ENCODE measurements at places on chromosomes 2 and 18. TPM values are rescaled to one million over a fixed set of nuclear protein-coding genes. Genes with fewer than 3 reads are reported as not detected.

Gene GPD2
- total RNA-seq = 59.7 TPM

Gene MROH2A
- not detected for total RNA-seq

Gene OR6B2
- total RNA-seq = not detected

Gene DSG2
- total RNA-seq = 21.2 TPM

Gene NRP2
- 183 TPM for total RNA-seq

Gene NDC80
- total RNA-seq = 2.2 TPM

Gene POTEC
- 0.36 TPM for total RNA-seq

Gene STEAP3
- 27.4 TPM for total RNA-seq

Gene IL1R1
- 116 TPM for total RNA-seq

Gene NR4A2
- 0.72 TPM for total RNA-seq

Gene ADAM23
- total RNA-seq = 0.29 TPM

Gene TEX44
- total RNA-seq = not detected

GRCh38 chr18:58886864-58887612 is 22.4 kb downstream of the ZNF532 start:
- peak overlapping the region; percentile 46 for H3K4me3 ChIP-seq
- DNase-seq = no peak
- H3K4me1 ChIP-seq = peaks cover 30% of the 10 kb centered on the region

DNA sequence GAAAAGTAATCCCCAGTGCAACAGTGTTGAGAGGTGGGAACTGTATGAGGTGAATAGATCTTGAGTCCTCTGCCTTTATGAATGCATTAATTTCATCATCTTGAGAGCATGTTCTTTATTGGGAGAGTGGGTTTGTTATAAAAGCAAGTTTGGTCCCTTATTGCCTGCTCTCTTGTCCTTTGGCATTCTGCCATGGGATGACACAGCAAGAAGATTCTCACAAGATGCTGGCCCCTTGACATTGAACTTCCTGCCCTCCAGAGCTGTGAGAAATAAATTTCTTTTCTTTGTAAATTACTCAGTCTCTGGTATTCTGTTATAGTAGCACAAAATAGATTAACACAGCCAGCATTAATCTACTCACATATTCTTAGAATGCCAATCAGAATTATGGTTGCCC is 108.6 kb downstream of the EHBP1 start:
- H3K27me3 ChIP-seq = no peaks in the 10 kb centered on the region
- peaks cover 18% of the 10 kb centered on the region for H3K4me1 ChIP-seq
- H3K4me3 ChIP-seq = no peak overlapping the region
- no peaks in the 10 kb centered on the region for H3K36me3 ChIP-seq

GRCh38 chr2:33307659-33308270 is 168.7 kb upstream of the RASGRP3 start:
- H3K27ac ChIP-seq = no peak overlapping the region
- H3K36me3 ChIP-seq = peaks cover 26% of the 10 kb centered on the region
- DNase-seq = no peak
- H3K27me3 ChIP-seq = no peaks in the 10 kb centered on the region

- no peak for DNase-seq
- H3K4me1 ChIP-seq = no peaks in the 10 kb centered on the region
- H3K4me3 ChIP-seq = no peak overlapping the region
These were observed 70.3 kb upstream of the NOSTRIN start for GRCh38 chr2:168732100-168732499.

- peaks cover 58% of the 10 kb centered on the region for H3K4me1 ChIP-seq
These were observed 4.6 kb downstream of the FN1 start for GRCh38 chr2:215431290-215431689.

DNA sequence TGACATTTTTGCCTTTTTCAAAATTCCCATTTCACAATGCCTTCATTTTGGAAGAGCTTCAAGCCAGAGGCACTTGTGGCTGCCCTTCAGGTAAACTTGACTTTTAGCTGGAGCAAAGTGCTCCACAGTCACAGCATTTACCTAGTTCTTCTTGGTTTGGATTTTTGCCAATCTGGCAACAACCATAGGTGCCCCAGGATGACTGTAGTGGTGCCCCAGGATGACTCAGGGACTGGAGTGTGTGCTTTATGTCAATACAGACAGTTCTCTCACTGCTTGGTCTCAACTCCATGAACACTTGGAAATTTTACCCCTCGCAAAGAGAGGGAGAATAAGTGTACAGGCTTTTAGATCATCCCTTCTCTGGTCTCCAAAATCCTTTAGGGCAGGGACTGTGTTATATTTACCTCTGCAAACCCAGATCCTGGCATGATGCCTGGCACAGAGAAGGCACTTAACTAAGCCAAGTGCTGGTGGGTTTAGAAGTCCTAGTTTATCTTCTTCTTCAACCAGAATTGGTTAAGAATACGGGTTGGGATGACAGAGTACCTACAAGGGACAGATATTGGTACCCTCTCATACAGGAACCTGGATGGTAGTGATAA is 15.3 kb upstream of the PTPN4 start:
- peaks cover 3% of the 10 kb centered on the region for H3K27me3 ChIP-seq
- no peak overlapping the region for H3K27ac ChIP-seq
- H3K4me1 ChIP-seq = peaks cover 19% of the 10 kb centered on the region
- no peak overlapping the region for H3K4me3 ChIP-seq
- H3K36me3 ChIP-seq = no peaks in the 10 kb centered on the region

DNA sequence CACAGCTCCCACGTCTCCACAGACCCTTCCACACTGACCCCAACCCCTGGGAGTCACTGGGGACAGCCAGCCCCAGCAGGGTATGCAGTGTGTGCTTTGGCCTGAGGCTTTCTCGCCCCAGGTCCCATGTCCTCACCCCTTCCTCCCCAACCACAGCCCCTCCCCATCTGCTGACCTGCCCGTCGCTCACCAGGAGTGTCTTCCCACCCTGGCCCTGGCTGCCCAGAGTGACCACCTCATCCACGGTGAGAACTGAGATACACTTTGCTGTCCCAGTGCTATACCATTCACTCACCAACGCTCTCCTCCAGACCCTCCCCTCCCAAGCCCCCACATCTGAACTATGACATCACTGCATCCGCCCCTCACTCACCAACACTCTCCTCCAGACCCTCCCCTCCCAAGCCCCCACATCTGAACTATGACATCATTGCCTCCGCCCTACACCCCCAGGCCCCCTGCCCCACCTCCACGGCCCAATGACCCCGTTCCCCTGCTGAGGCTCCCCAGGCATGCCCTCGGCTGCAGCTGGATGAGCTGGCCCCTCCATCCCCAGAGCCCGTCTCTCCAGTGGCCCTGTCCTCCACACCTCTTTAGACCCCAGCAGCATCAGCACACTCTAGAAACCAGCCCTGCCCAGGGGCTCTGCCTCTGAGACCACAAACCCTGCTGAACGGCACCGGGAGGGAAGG is 55.2 kb downstream of the ANKMY1 start:
- no peak overlapping the region for H3K4me3 ChIP-seq
- peak; percentile 60 for DNase-seq
- H3K4me1 ChIP-seq = no peaks in the 10 kb centered on the region
- no peak overlapping the region for H3K27ac ChIP-seq
- no peaks in the 10 kb centered on the region for H3K36me3 ChIP-seq
- no peaks in the 10 kb centered on the region for H3K27me3 ChIP-seq

DNA sequence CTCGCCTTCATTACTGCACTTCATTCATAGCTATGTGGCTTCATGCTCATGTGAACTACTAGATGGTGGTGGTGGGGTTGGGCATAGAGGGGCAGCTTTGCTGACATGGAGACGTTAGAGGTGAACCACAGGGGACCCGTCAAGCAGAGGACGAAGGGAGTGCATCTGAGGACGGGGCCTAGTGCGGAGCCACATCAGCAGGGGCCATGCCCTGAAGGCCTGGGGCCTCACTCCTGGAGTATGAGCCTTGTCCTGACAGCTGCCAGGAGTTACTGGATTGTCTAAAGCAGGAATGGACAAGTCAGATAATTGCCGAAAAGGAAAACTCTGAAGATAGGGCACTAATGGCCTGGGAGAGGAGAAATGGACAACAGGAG is 36.4 kb downstream of the KCNF1 start:
- H3K4me3 ChIP-seq = no peak overlapping the region
- H3K27ac ChIP-seq = no peak overlapping the region
- no peaks in the 10 kb centered on the region for H3K36me3 ChIP-seq
- peaks cover 13% of the 10 kb centered on the region for H3K4me1 ChIP-seq

- H3K27me3 ChIP-seq = no peaks in the 10 kb centered on the region
- no peak overlapping the region for H3K4me3 ChIP-seq
- H3K27ac ChIP-seq = no peak overlapping the region
- H3K36me3 ChIP-seq = no peaks in the 10 kb centered on the region
- DNase-seq = no peak
These were observed 233.0 kb downstream of the ACTR3 start for GRCh38 chr2:114122930-114123329.

- no peak for DNase-seq
- H3K36me3 ChIP-seq = no peaks in the 10 kb centered on the region
- H3K4me1 ChIP-seq = no peaks in the 10 kb centered on the region
- H3K4me3 ChIP-seq = no peak overlapping the region
- H3K27me3 ChIP-seq = no peaks in the 10 kb centered on the region
These were observed 54.5 kb upstream of the ACMSD start for GRCh38 chr2:134783912-134784311.

- H3K4me1 ChIP-seq = no peaks in the 10 kb centered on the region
- no peak overlapping the region for H3K27ac ChIP-seq
- no peaks in the 10 kb centered on the region for H3K36me3 ChIP-seq
- peak overlapping the region; percentile 47 for H3K4me3 ChIP-seq
These were observed 12.0 kb downstream of the TMEM163 start for GRCh38 chr2:134706587-134707329.

- no peak overlapping the region for H3K27ac ChIP-seq
- DNase-seq = peak; percentile 48
- H3K27me3 ChIP-seq = peaks cover 4% of the 10 kb centered on the region
These were observed 80.5 kb upstream of the KIF5C start for GRCh38 chr2:148794558-148794957.

GRCh38 chr2:234467289-234467688 is 29.6 kb downstream of the ARL4C start:
- peak; percentile 89 for DNase-seq
- no peak overlapping the region for H3K4me3 ChIP-seq
- no peaks in the 10 kb centered on the region for H3K27me3 ChIP-seq
- H3K36me3 ChIP-seq = no peaks in the 10 kb centered on the region
- H3K4me1 ChIP-seq = peaks cover 16% of the 10 kb centered on the region
- peak overlapping the region; percentile 55 for H3K27ac ChIP-seq

DNA sequence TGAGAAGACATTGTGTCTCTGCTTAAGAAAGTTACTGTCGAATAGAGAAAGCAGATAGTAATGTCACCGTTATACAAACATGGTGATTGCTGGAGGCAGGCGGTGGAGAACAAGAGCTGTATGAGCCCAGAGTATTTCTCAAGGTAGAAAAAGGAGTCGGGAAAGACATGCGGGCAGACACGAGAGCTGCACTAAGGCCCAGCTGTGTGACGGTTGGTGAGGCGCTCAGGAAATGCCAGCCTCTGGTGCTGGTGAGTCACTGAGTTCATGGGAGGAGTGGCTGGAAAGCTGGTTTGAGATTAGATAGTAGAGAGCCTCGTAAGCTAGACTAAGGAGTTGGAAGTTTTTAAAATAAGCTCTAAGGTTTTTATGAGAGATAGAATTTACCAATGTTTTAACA is 390.9 kb upstream of the TRIB2 start:
- DNase-seq = peak; percentile 76
- peaks cover 31% of the 10 kb centered on the region for H3K4me1 ChIP-seq
- no peaks in the 10 kb centered on the region for H3K36me3 ChIP-seq
- peak overlapping the region; percentile 55 for H3K27ac ChIP-seq
- no peaks in the 10 kb centered on the region for H3K27me3 ChIP-seq

GRCh38 chr2:60961457-60961856 is 56.1 kb upstream of the PEX13 start:
- DNase-seq = no peak
- H3K4me1 ChIP-seq = peaks cover 22% of the 10 kb centered on the region
- peak overlapping the region; percentile 60 for H3K27ac ChIP-seq
- H3K36me3 ChIP-seq = no peaks in the 10 kb centered on the region
- no peak overlapping the region for H3K4me3 ChIP-seq

DNA sequence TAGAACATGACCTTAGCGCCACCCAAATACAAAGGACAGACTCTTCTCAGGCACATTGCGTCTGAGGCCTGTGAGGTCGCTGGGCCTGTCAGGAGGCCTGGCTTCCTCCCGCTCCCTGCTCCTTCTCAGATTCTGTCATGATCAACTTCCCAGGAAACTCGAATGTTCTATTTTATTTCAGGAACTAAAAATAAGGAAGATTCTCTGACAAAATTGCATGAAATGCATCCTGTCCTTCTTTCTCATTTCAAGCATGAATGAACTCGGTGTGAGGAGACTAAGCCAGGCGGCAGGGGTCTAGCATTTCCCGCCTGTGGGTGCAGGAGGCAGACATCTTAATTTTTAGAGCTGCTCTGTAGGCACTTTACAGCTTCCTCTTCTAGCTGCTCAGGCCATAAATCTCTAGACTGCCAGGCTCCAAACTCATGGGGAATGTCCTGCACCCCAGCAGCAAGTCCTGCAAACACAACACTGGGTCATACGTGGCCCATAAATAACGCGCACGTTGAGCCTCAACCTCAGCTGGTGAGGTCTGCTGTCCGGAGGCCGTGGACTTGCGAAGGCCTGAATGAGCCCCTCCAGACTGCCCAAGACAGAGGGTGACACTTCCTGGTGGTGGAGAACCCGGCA is 109.7 kb upstream of the ZNF236 start:
- no peaks in the 10 kb centered on the region for H3K27me3 ChIP-seq
- DNase-seq = no peak
- H3K4me1 ChIP-seq = no peaks in the 10 kb centered on the region
- no peak overlapping the region for H3K4me3 ChIP-seq

- no peak for DNase-seq
- no peaks in the 10 kb centered on the region for H3K4me1 ChIP-seq
- H3K27ac ChIP-seq = no peak overlapping the region
- no peaks in the 10 kb centered on the region for H3K27me3 ChIP-seq
- no peaks in the 10 kb centered on the region for H3K36me3 ChIP-seq
These were observed 64.3 kb downstream of the ARHGEF4 start for GRCh38 chr2:130901061-130901460.

DNA sequence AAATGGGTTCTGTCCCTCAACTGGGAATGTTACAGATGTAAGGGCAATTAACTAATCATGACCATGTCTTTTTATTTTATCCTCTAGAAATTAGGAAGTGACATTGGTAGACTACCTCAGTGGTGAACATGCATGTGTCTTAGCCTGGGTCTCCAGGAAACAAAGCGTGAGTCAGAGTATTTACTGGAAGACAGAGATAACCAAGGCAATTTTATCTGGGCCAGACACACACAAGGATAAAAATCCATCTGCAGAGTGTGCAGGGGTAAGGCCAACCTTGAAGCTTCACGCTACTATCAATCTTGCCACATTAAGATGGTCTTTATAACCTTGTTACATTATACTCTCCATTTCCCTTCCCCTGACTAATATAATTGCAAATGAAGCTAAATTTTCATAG is 487.5 kb downstream of the SUCLG1 start:
- H3K27me3 ChIP-seq = no peaks in the 10 kb centered on the region
- no peaks in the 10 kb centered on the region for H3K36me3 ChIP-seq
- no peaks in the 10 kb centered on the region for H3K4me1 ChIP-seq
- H3K27ac ChIP-seq = no peak overlapping the region
- no peak for DNase-seq
- H3K4me3 ChIP-seq = no peak overlapping the region

DNA sequence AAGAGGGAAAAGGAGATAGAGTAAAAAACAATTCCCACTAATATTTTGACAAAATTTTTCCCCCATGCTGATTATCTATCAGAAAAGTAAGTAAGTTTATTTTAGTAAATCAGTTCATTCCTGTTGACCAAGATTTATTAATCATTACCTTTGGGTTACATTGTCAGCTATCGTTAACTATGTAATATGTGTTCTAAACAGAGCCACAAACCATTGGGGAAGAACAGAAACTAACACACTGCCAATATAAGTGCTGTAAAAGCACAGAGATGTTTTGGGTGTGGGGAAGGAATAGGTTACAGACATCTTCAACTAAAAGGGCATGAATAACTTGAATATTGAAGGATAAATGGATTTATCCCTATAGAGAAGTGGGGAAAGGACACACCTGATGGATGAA is 42.5 kb upstream of the ACADL start:
- no peak overlapping the region for H3K27ac ChIP-seq
- H3K4me3 ChIP-seq = no peak overlapping the region
- no peak for DNase-seq
- H3K27me3 ChIP-seq = no peaks in the 10 kb centered on the region
- no peaks in the 10 kb centered on the region for H3K4me1 ChIP-seq
- H3K36me3 ChIP-seq = no peaks in the 10 kb centered on the region
